ENCODE measurements at places on chromosomes 2 and 18.

DNA sequence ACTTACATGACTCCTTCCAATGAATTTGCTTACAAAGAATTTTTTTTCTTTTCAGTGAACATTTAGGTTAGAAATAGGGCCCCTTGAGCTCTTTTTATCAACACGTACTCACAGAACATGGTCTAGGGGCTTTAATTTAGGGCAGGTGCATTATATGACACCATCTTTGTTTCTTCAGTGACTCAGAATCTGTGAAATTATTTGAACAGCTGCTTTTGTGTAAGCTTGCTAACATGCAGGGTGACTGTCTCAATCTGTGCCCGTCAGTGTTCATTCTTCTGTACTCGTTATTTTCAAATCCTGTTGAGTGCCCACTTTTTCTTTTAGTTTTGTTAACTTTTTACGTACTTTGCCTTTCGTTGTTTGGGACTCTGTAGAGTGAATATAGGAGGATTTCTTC lies 52.8 kb upstream of the CABYR start:
- DNase-seq: no peak

DNA sequence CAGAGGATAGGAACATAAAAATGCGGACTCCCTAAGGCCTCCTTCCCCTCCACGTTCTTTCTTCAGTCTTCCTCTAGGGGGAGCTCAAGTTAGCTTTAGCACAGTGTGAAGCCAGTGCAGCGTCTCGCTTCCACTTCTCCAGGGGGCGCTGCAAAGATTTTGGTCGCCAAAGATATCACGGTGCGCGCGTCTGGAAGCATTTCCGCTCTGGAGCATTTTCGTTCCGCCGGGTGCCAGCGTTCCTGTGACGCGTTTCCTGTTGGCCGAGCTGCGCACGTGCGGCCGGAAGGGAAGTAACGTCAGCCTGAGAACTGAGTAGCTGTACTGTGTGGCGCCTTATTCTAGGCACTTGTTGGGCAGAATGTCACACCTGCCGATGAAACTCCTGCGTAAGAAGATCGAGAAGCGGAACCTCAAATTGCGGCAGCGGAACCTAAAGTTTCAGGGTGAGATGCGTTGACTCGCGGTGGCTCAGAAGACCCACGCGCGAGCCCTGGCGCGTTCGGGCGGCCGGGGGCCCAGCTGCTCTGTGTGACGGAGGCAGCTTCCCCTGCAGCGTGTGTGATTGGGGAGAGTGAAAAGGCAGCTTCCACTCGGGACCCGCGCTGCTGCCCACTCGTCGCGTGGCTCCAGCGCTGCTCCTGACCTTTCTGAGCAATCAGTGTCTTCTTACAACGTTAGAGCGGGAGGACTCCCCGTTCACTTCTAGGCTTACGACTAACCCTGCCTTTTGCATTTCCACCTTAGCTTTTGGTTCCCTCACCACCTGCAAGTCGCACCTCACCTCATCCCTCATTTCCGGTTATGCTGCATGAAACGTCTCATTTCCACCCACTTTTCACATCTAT lies at the start of gene DDX18:
Gene DDX18, plus strand, starts transcription at position 275 of the 848 bp plus-strand sequence. Its CDS starts 87 bp downstream, at position 362.
- DNase-seq: peak; percentile 98

GRCh38 chr2:45951025-45951727 lies 299.7 kb downstream of the PRKCE start:
- DNase-seq: no peak

DNA sequence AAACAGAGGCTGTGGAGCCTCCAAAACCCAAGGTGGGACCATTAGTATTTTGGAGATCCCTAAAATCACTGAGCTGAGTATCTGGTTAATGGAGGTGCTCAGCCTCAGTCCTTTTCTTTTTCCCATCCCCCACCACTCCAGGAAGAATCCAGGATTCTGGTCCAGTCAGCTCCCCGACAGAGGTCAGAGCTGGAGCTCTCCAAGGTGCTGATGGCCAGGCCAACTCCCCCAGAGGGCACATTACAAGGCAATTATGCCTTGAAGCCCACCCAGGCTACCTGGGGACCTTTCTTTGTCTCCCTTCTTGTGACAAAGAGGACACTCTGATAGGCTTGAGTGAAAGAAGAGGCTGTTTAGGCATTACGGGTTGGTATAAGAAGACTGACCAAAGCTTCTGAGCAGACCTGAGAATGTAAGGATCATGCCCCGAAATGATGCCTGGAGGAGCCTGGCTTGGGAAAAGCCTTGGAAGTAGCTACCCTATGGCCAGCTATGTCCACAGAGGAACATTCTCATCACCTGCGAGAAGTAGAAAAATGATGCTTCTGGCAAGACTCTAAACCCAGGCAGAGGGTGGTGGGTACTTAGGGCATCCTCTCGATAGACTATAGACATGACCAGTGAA lies 102.5 kb upstream of the LDAH start:
- DNase-seq: no peak

DNA sequence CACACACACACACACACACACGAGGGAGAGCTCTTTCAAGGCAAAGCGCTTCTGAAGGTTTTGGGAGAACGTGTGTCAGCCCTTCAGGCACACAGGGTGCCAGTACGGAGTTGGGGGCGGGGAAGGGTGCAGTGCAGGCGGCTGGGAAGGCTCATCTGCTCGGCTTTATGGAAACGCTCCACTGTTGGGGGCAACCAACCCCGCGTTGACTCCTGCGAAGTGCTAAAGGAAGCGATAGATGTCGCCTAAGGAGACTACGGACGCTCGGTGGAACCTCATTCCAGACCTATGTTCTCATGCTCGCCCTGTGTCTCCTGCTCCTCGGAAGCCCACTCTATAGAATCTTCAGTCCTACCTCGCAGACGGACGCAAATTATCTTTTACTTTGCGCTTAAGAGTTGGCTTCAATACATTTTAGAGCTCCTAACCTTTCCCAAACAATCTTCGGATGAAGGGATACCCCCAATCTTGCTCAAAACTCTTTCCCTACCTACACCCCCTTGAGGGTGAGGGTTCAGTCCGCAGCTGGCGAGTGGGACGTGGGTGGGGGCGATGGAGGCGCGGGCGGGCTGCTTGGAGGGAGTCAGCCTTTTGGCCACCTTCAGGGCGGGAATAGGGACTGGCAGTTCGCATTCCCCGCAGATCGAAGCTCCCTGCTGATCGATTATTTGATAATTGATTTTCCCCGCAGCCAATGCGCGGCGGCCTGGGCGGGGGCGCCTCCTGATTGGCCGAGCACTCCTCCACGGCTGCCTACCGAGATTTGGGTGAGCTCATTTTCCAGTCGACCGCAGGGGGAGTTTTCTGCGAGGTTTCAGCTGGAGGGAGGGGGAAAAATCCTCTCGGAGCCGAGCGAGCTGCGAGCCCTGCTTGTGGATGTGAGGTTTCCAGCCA lies 1.9 kb upstream of the MEIS1 start:
- DNase-seq: peak; percentile 25

DNA sequence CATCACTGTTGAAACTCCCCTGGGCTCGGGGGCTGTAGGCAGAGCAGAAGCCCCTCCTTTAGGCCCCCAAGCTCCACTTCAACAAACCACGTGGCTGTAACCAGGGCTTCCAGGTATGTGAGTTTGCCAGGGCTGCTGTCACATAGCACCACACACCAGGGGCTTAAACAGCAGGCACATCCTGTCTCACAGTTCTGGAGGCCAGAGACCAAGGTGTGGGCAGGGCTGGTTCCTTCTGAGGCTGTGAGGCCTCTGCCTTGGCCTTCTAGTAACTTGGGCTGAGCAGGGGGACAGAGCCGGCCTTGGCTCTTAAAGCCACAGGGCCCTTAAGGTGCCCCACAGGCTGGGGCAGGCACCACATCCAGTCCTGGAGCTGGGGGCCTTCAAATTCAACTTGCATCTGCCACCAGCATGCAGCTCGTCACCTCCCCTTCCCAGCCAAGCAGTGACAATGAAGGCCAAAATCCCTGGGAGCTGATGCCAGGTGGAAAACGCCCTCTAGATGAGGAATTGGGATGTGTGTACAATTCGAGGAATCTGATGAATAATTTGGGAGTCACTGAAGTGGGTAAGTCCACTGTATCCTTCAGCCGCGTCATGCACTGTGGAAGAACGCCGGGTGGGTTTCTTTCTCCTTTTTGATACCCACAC lies 104.2 kb upstream of the ODC1 start:
- DNase-seq: no peak

- DNase-seq: no peak
Measured at GRCh38 chr2:224190234-224190935, 151.3 kb upstream of the SERPINE2 start.

DNA sequence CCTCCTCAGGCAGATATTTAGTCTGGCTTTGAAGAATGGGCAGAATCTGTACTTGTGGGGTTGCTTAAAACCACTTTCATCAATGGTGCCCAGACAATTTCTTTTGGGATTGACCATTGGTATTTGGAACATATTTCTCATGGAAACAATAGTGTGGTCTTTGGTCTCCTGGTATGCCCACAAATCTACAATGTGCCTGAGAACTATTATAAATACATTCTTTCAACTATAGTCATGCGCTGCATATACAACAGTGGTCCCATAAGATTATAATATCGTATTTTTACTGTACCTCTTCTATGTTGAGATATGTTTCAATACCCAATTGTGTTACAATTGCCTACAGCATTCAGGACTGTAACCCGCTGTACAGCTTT lies 34.8 kb upstream of the PPP4R1 start:
- no peak for DNase-seq

GRCh38 chr2:74908748-74909444 lies 49.5 kb upstream of the POLE4 start:
- no peak for DNase-seq

DNA sequence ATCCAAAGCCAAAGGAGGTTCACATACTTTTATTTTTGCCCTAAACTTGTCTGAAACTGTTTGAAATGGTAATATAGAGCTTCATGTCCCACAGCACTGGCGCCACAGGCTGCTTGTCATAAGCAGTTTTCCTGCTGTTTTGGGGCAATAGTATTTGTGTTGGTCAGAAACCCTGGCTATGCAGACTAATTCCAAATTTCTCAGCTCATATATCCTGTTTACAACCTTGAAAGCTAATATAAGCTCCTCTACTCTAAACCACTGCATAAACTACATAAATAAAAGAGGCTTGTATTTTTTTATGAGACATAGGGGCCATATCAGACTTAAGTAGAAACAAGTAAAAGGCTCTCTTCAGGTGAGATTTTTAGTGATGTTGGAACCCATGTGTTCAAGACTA lies 736.8 kb upstream of the ID2 start:
- no peak for DNase-seq

DNA sequence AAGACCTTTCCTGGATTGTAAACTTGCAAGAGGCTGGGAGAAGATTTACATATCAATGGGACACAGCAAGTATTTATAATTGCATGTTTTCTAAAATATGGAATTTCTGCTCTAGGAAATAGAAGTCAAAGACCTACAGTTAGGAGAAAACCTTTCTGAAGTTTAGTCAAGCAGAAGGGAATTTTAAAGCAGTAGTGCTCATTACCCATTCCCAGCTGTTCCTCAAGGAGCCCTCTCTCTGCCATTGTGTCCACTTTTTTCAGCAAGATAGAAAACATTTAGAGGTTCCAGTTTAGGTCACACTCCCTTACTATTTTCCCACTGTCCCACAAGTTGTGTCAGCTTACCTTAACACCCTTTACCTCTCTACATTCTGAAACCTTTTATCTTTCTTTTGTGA lies 584.0 kb upstream of the CHAC2 start:
- DNase-seq: no peak

GRCh38 chr18:53458944-53459580 lies 765.4 kb downstream of the MBD2 start:
- no peak for DNase-seq

DNA sequence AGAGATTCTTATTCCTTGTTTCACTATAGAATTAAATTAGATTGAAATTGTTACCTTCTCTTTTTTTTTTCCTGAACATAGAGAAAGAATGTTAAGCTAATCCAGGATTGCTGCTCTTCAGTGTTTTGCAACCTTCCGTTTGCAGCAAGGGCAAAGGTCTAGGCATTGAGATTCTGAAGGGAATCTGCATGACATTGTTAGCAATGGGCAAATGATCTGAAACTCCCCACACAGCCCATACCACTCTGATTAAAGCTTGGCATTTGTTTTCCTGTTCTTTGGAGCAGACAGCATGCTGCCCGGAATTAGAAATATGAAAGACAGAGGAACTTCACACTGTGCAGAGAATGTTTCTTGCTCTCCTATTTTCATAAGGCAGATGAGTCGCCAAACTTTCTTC lies 551.8 kb downstream of the SOCS6 start:
- no peak for DNase-seq

- no peak for DNase-seq
Measured at GRCh38 chr2:149064365-149064841, 25.9 kb downstream of the LYPD6B start.

- no peak for DNase-seq
Measured at GRCh38 chr18:48900469-48900868, 50.3 kb downstream of the SMAD7 start.

DNA sequence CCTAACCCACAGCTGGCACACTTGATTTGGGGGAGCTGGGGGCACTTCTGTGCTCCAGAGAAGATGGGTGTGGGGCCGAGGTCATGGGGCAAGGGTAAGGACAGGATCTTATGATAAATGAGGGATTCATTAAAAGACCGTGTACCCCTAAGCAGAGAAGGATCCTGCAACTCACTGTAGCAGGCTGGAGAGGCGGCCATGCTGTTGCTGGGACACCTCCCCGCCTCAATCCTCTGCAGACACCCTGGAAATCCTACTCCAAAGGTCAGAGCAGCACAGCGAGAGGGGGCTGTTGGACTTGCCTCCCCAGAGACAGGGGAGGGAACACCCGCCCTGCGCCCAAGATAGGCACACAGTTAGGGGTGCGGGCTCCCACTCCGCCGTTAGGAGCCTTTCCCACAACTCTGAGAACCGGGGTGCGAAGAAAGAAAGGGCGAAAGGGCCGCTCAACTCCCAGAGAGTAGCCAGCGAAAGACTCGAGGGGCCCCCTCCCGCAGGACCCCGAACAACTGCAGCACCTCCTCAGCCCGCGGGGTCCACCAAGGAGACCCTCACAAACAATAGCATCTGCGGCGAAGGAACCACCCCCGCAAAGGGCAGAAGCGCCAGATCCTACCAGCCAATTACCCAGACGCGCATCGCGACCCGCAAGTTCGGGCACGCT lies 1.4 kb downstream of the PARD6G start:
- no peak for DNase-seq

GRCh38 chr2:170336916-170337315 lies 159.0 kb downstream of the MYO3B start:
- no peak for DNase-seq

GRCh38 chr2:226694586-226695284 lies 104.9 kb downstream of the IRS1 start:
- no peak for DNase-seq

DNA sequence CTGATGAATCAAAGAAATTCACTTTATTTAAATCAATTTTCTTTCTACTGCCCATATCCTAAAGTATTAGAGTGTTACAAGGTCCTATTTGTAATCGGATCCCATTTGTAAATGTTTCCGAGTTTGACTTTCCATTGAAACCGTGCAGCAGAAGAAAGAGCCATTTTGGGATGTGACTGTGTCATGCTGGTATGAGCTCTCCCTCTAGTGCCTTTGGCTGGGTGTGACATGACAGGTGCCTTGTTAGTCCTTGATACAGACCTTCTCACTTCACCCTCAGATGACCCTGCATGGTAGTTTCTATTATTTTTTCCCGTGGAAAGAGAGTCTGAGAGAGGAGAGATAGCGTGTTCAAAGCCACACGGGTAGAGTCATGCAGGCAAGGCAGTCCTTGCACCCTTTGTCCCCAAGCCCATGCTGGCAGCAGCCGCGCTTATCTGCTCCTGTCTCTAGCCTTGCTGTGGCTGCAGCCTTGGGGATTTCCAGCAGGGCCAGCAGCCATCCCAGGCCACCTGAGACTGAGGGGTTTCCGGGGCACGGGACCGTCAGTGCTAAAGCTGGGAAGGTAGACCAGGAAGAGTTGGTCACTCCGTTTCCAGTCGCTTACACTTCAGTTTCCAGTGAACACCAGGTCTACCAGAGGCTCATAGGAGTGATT lies 21.4 kb downstream of the CHMP1B start:
- peak; percentile 23 for DNase-seq
